ENCODE measurements at places on chromosomes 1 and 21.

DNA sequence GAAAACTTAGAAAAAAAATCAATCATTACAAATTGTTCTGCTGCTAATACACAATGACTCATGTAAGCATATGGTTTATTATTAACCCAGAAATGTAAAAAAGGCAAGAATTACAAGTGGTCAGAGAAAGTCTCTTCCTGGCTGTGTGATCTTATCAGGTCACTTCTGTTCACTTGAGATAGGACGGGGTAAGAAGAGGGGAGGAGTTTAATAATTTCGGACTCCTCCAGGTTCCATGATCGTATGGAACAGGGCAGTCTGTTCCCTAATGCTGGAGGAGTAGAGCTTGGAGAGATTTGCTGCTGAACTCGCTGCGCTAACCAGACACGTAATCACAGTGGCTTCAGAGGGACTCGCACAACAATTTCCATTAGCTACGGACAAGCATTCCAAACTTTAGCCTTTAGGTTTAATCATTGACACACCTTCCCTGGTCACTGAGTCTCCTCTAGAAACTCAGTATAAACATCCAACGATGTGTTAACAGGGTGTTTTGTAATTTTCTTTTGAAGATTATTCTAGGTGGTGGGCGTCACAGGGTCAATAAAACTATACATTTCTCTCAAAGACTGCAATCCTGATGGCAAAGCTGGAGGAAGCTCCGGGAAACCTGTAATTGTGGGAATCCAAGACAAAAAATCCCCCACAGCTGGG lies 1.3 kb downstream of the CRYZ start:
- DNase-seq: no peak

- no peak for DNase-seq
Measured at GRCh38 chr1:107593501-107594209, 371.3 kb downstream of the VAV3 start.

DNA sequence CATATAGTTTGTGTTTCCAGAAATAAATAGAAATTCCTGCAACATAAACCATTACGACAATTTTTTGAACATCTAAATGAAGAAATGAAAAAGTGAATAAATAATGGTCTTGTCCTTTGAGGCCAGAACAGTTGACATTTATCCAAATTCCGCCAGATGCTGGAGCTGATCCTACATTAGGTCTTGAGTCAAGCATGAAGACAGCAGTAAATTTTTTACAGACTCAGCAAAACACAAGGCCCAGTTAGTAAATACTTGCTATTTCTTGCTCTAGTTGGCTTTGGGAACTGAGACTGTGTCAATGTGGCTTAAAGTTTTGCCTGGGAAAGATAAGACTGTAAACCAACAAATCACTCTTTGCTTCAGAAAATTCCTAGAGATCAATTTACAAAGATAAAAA lies 540.1 kb upstream of the RGS18 start:
- no peak for DNase-seq

DNA sequence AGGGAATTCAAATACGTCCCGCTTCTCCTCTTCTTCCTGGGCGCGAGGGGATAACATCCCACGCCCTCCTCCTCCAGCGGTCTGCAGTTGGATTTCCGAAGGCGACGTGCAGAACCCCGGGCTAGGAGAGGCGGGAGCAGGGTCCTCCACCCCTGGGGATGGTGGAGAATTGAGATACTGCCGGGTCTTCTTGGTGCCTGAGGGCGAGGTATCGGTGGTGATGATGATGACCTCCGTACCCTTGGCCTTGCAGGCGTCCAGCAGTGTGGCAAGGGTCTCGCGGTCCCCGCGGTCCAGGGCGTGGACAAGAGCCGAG lies 3.2 kb upstream of the LIX1L start:
- no peak for DNase-seq

DNA sequence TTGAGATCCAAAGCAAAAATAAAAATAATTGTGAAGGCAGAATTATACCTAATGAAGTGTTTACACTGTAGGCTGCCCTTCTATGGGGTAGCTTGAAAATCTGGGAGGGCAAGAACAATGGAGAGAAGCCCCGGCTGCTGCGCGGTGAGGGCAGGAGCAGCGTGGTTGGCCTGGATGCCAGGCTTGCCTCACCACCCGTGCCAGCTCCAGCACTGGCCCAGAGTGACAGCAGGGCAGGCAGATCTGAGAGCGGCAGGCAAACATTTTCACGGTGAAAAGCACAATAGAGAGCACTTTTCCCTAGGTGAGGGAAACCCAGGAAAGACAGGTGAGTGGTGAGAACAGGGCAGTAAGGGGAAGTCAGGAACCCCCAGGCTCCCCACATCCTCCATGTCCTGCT lies 1.4 kb downstream of the PROK1 start:
- no peak for DNase-seq

- no peak for DNase-seq
Measured at GRCh38 chr1:158067662-158068061, 74.2 kb downstream of the KIRREL1 start.

- DNase-seq: no peak
Measured at GRCh38 chr1:41526956-41527561, 42.6 kb upstream of the EDN2 start.

- no peak for DNase-seq
Measured at GRCh38 chr1:184039126-184039525, 1.6 kb upstream of the COLGALT2 start.

DNA sequence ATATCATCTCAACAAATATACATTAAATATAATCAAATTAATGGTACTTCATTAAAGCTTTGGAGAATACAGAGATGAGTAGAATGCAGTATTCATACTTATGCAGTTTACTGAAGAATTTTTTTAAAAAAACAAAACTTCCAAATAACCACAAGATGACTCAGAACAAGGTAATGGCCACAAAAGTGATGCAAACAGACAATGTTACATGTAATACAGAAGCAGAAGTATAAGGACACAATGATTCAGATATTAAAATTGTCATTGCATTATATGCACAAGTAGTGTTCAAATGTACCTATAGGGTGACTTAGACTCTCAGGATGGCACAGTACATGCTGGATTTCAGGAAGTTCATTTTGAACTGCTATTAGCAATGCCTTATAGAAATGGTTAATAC lies 227.2 kb upstream of the ST6GALNAC5 start:
- no peak for DNase-seq

- no peak for DNase-seq
Measured at GRCh38 chr1:196516373-196516772, 91.9 kb downstream of the KCNT2 start.

GRCh38 chr21:27681841-27682240 lies 715.0 kb upstream of the ADAMTS5 start:
- no peak for DNase-seq

- DNase-seq: no peak
Measured at GRCh38 chr1:94257444-94257843, 20.1 kb upstream of the ARHGAP29 start.

GRCh38 chr1:34398241-34398915 lies 221.7 kb downstream of the C1orf94 start:
- DNase-seq: no peak

- DNase-seq: no peak
Measured at GRCh38 chr1:158045639-158046038, 52.2 kb downstream of the KIRREL1 start.

DNA sequence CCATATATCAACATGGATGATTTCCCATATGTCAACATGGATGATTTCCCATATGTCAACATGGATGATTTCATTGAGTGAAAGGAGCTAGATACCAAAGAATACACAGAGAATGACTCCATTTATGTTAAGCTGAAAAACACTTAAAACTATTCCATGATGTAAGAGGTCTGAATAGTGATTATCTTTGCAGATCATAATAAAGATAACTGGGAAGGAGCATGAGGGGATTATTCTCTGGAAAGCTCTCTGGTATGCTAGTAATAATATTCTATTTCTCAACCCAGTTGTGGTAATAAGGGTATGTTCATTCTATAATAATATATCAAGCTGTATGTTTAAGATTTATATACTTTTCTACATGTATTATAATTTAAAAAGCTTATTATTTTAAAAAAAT lies 14.1 kb downstream of the SYNJ1 start:
- no peak for DNase-seq

DNA sequence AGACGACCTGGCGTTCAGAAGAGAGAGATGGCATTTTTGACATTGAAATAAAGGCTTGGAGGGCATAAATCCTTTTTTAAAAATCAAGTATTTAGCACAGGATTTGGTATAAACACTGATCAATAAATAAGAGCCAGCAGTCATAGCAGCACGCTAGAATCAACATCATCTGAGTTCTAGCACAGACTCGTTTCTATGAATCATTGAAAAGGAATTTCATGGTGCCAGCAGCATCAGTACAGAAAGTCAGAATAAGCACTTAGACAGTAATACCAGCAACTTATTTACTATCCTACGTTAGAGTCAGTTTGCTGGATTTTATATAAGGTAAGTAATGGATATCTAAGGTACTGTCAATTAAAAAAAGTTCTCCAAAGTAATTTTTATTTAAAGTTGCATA lies 119.3 kb downstream of the HLCS start:
- no peak for DNase-seq

DNA sequence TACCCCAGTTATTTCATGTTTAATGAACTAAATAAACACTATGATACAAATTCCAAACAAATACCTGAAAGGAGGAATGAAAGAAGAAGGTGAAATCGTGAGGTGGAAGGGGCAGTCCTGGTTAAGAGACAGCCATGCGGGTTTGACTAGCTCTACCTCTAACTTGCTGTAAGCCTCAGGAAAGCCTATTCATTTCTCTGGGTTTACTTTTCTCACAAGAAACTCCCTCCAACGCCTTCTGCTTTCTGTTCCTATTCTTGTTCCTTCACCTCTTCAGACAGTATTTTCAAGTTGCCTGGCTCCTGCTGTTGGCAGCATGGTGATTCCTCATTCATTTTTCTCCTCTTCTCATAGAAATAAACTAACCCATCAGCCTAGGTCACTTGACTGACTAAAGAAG lies 92.4 kb downstream of the NTPCR start:
- no peak for DNase-seq

DNA sequence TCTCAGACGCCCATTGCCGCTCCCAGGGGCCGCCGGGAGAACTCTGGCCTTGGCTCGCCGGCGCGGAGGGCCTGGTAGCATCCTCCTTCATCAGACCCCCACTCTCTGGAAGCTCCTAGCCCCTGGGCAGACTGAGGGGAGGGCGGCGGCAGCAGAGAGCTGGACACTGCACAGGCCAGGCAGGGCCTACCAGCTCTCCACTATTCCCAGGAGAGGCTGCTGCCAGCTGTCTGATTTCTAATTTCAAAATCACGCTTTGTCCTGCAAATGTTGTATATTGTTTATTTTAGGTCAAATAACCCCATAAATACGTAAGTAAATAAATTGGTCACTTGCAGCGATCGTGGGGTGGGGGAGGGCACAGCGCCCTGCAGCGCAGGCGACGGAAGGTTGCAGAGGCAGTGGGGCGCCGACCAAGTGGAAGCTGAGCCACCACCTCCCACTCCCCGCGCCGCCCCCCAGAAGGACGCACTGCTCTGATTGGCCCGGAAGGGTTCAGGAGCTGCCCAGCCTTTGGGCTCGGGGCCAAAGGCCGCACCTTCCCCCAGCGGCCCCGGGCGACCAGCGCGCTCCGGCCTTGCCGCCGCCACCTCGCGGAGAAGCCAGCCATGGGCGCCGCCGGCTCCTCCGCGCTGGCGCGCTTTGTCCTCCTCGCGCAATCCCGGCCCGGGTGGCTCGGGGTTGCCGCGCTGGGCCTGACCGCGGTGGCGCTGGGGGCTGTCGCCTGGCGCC lies at the start of gene MTARC1:
MTARC1 (plus strand) TSS at position 577 of the 732 bp plus-strand sequence; CDS start at position 609, 32 bp downstream.
- DNase-seq: no peak

GRCh38 chr1:46562498-46562897 lies 11.1 kb upstream of the KNCN start:
- no peak for DNase-seq

- DNase-seq: no peak
Measured at GRCh38 chr1:35560256-35561225, 2.9 kb downstream of the NCDN start.

- DNase-seq: no peak
Measured at GRCh38 chr1:4308806-4309205, 345.6 kb upstream of the AJAP1 start.

- no peak for DNase-seq
Measured at GRCh38 chr1:204435381-204435831, 23.8 kb upstream of the PPP1R15B start.

DNA sequence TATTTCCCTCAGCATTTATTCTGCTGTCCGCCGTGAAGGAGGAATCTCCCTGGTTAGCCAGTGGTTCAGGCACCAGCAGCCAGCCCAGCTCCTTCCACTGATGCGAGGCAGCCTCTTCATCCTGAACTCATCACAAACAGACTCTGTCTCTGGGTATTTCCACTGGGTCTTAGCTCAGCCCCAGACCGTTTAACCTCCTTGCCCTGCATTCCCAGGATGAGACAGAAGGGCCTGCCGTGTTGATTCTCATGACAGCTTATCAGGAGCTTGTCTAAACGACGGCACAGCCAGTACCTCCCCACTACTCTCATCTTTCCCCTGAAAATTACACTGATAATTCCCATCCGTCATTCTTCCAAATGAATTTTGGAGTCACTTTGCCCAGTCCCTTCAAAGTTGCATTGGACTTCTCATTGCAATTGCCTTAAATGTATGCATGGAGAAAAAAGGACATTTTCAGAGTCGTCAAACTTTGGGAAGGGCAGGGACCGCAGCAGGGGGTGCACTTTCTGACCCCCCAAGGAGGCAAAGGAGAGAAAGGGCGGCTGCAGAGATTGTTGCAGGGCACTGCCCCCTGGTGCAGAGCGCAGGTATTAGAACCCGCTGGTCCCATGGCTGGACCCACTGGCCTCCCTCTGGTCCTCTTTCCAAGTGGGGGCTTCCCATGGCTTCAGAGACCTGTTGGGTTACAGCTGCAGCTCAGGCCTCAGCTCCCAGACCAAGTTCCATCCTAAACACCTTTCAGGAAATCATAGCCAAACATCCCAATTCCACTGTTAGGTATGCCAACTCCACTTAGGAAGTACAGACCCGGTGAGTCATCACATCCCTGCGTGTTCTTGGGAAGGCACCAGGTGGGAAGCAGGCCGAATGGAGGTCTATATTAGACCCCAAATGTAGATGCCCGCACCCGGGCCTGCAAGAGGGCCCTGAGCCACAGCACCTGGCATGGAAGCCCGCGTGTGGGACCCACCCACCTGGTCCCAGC lies 3.7 kb upstream of the MEGF6 start:
- no peak for DNase-seq

- DNase-seq: no peak
Measured at GRCh38 chr1:159239551-159240220, 35.0 kb downstream of the ACKR1 start.

GRCh38 chr1:162315673-162316072 lies 61.0 kb downstream of the SPATA46 start:
- DNase-seq: no peak

DNA sequence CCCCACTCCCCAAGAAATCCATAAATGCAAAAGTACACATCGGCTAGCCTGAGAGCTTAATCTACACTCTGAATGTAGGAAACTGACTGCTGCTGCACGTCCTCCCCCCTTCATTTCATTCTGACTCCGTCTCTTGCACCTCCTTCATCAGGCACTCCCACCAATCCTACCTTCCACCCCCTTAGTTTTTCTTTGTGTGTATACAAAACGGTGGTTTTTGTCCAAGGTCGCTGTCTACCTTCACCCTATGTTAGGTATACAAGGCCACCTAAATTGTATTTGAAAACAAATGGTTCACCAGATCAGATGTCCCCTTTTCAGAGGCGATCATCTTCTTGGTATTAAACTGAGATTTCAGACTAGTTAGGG lies 1.9 kb downstream of the WDR26 start:
- DNase-seq: no peak

All from activated T-cell treated with anti-CD3 and anti-CD28 coated beads for 24 hours (primary cell).